ENCODE measurements at places on chromosomes 1 and 21. TPM values are rescaled to one million over a fixed set of nuclear protein-coding genes. Genes with fewer than 3 reads are reported as not detected.

The CREG1 gene
- total RNA-seq, result 6.9 TPM

The SYPL2 gene
- total RNA-seq, result not detected

The SLC30A7 gene
- total RNA-seq, result 30.0 TPM

The AADACL4 gene
- total RNA-seq, result not detected

The LCE2A gene
- total RNA-seq, result not detected

The RUSC1 gene
- 10.1 TPM for total RNA-seq

The S100A7A gene
- total RNA-seq, result not detected
